ENCODE measurements at places on chromosomes 16 and 17. TPM values are rescaled to one million over a fixed set of nuclear protein-coding genes. Genes with fewer than 3 reads are reported as not detected.
A peak's percentile ranks its signal among the peaks of the same experiment; 100 is the strongest.

DNA sequence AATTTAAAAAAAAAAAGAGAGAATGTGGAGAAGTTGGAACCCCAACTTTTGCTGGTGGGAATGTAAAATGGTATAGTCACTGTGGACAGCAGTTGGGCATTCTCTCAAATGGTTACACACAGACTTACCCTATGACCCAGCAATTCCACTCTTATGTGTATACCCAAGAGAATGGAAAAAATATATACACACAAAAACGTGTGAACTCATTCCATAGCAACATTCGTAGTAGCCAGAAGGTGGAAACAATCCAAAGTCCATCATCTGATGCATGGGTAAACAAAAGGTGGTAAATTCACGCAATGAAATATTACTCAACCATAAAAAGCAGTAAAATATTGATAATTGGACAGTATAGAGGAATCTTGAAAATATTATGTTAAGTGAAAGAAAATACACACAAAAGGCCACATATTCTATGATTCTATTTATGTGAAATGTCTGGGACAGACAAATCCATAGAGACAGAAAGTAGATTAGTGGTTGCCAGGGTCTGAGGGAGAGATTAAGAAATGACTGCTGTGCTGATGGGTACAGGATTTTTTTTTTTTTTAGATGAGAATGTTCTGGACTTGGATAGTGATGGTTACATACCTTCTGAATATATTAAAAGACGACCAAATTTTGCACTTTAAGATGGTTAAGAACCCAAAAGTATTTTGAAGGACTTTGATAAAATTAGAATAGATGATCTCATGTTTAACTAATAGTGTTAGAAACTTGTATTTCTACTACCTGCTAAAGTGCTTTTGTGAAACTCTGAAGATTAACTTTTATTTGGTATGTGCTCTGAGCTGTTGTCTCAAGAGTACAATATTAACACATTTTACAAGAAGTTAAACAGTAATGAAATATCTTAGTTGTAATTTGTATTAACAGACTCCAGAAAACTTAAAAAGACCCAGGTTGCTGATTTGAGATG lies 60.9 kb downstream of the MRTFB start:
- H3K36me3 ChIP-seq: peaks cover 9% of the 10 kb centered on the region
- DNase-seq: no peak
- no peak overlapping the region for H3K27ac ChIP-seq
- H3K27me3 ChIP-seq: no peaks in the 10 kb centered on the region
- H3K4me3 ChIP-seq: no peak overlapping the region
- no peaks in the 10 kb centered on the region for H3K4me1 ChIP-seq

DNA sequence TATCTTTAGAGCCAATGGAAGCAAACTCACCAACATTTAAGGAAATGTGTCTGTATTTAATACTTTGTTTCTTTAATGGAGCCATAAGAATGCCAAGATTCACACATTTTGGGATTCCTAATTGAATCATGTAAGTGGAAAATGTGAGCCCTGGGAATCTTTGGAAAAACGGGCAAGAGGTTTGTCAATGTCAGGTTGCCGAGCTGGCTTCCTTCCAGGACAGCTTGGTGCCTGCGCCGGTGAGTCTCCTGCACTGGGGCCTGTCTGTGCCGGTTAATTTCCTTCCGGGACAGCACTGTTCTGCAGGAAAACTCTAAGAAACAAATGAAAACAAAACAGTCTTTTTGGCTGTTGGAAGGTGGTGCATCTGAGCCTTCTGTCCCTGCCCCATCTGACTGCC lies 210.6 kb downstream of the HAPSTR1 start:
- DNase-seq: no peak
- H3K4me3 ChIP-seq: no peak overlapping the region
- no peaks in the 10 kb centered on the region for H3K4me1 ChIP-seq

- H3K36me3 ChIP-seq: peaks cover 27% of the 10 kb centered on the region
- no peak overlapping the region for H3K4me3 ChIP-seq
Observed at GRCh38 chr16:68113765-68114240, 28.6 kb downstream of the NFATC3 start.

DNA sequence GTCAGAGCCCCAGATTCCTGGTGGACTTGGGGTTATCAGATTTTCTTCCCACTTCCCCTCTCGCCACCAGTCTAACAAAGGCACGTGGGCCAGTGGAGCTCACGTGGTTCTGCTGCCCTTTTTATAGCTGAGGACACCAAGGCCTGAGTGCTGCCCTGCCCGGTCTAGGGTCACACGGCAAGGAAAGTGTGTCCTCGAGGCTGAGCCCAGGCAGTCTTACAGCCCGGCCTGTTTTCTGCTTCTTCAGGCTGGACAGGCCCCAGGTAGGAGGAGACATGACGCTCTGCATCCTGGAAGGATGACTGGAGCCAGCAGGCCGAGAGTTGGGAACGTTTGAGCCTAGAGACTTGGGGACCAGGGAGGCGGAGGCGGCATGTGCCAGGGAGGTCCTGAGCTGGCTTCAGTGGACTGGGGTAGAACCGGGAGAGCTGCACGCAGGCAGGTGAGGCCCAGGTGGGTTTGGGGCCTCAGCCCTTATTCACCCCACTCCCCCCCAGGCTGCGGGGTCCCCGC lies 3.5 kb downstream of the CTRB1 start:
- H3K4me3 ChIP-seq: no peak overlapping the region
- DNase-seq: no peak

GRCh38 chr17:60563743-60564142 lies 36.2 kb upstream of the PPM1D start:
- no peak for DNase-seq
- H3K27ac ChIP-seq: no peak overlapping the region
- H3K27me3 ChIP-seq: no peaks in the 10 kb centered on the region

ERI2 gene
- total RNA-seq: 19.8 TPM

OR2C1 gene
- total RNA-seq: not detected

DNA sequence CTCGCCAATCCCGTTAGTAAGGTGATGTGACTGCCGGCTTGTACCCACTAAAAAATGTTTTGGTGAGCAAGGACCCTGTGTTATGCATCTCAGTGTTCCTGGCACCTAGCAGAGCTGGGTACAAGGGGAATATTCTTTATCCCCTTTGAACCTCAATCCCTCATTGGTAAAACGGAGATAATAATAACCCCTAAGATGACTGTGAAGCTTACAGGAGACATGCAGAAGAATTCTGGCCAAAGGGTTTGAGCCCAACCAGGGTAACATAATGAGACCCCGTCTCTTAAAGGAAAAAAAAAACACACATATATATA lies 896 bp downstream of the GGA2 start:
- no peak overlapping the region for H3K27ac ChIP-seq
- peaks cover 58% of the 10 kb centered on the region for H3K4me1 ChIP-seq
- H3K4me3 ChIP-seq: peak overlapping the region; percentile 84
- H3K27me3 ChIP-seq: no peaks in the 10 kb centered on the region

RAB11FIP4 gene
- 35.6 TPM for total RNA-seq

- no peaks in the 10 kb centered on the region for H3K36me3 ChIP-seq
- H3K4me3 ChIP-seq: peak overlapping the region; percentile 45
- H3K27ac ChIP-seq: no peak overlapping the region
- H3K4me1 ChIP-seq: peaks cover 9% of the 10 kb centered on the region
- DNase-seq: peak; percentile 17
Observed at GRCh38 chr16:83953796-83954576, 946 bp downstream of the OSGIN1 start.

DNA sequence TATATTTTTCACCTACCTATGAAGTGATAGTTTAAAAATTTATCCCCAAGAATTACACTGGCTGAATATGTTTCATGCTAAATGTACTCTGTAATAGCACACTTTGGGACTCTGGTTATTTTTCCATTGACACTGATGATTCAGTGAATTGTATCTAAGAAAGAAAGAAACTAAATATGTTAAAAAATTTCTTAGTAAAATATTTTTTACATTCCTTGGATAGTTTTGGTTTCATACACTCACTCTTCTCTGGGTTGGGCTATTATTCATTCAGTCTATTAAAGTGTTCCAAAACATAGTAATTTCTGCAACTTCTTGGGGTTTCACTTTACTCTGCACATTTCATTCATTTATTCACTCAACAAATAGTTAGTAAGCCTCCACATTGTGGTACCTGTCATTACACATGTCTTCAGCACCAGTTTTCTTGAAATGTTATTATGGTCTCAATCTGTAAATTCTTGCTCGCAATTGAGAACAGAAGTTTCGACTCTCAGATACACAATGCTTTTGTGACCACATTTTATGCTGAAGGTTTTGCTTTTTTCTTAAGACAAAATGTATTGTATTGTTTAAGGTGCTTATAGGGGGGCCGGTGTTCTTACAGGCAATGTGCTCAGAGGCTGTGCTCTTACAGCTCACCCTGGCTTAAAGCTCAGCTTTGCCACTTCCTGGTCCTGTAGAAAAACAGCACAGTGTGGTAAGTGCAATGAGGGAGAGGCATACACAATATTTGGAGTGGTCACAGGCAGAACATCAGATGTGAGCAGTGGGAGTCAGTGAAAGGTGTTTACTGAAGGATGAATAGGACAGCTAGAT lies 17.4 kb downstream of the CNTNAP4 start:
- no peaks in the 10 kb centered on the region for H3K27me3 ChIP-seq
- H3K4me1 ChIP-seq: no peaks in the 10 kb centered on the region
- no peak overlapping the region for H3K4me3 ChIP-seq
- H3K36me3 ChIP-seq: no peaks in the 10 kb centered on the region
- no peak overlapping the region for H3K27ac ChIP-seq
- no peak for DNase-seq

DNA sequence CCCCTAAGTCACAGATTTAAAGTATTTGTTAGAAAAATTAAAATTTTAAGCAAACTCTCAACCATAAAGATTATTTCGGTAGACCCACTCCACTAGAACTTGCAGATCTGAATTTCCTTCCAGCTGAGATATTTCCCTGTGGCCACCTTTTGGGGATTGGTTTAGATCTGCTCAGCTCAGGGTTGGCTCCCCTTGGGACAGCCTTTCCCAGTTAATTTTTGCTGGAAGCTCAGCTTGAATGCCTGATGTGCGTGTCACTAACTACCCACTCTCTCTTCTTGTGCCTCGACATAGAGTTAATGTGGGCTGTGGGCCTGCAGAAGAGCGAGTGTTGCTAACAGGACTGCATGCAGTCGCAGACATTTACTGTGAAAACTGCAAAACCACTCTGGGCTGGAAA lies 57.6 kb downstream of the YPEL2 start:
- no peak overlapping the region for H3K4me3 ChIP-seq
- H3K4me1 ChIP-seq: no peaks in the 10 kb centered on the region
- H3K36me3 ChIP-seq: peaks cover 4% of the 10 kb centered on the region

DNA sequence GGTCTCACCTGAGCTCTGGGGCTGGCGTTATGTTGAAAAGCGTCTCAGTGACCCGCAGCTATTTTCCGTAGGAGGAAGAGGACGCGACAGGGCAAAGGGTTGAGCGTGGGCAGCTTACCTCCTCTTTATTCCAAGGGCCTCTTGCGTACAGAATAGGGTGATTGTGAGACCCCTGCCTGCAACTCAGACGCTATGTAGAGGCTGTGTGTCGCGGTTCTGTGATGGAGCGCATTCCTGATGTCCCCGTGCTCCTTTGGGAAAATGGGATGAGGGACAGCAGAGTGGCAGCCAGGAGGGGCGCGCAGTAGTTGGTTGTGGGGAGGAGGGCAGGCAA lies 531 bp upstream of the CDH8 start:
- H3K27ac ChIP-seq: no peak overlapping the region
- H3K27me3 ChIP-seq: peaks cover 11% of the 10 kb centered on the region
- no peak for DNase-seq
- H3K4me3 ChIP-seq: no peak overlapping the region

ACSM2A gene
- not detected for total RNA-seq

DNA sequence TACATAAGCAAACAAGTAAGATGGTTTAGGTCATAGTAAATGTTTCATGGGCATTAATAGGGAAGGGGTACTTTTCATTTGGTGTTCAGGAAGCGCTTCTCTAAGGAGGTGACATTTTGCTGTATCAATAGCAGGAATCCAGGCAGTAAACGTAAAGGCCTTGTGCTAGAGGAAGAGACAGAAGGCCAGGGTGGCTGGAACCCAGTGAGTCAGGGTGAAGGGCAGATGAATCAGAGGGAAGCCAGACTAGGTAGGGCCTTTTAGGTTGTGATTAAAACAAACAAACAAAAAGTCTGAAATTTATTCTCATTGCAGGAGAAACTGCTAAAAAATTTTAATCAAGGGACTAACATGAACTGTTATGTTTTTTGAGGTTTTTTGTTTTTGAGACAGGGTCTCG lies 6.5 kb downstream of the BMERB1 start:
- no peak overlapping the region for H3K4me3 ChIP-seq
- DNase-seq: no peak
- H3K4me1 ChIP-seq: peaks cover 3% of the 10 kb centered on the region
- H3K27ac ChIP-seq: no peak overlapping the region
- peaks cover 3% of the 10 kb centered on the region for H3K36me3 ChIP-seq
- H3K27me3 ChIP-seq: peaks cover 1% of the 10 kb centered on the region

GRCh38 chr17:79361873-79362771 lies 248.7 kb downstream of the RBFOX3 start:
- H3K27me3 ChIP-seq: peaks cover 14% of the 10 kb centered on the region
- H3K27ac ChIP-seq: no peak overlapping the region
- H3K36me3 ChIP-seq: no peaks in the 10 kb centered on the region
- DNase-seq: no peak
- H3K4me1 ChIP-seq: no peaks in the 10 kb centered on the region
- no peak overlapping the region for H3K4me3 ChIP-seq

- no peaks in the 10 kb centered on the region for H3K27me3 ChIP-seq
- H3K4me3 ChIP-seq: no peak overlapping the region
- H3K4me1 ChIP-seq: no peaks in the 10 kb centered on the region
- DNase-seq: no peak
- peaks cover 10% of the 10 kb centered on the region for H3K36me3 ChIP-seq
Observed at GRCh38 chr17:57678393-57678792, 66.7 kb downstream of the CCDC182 start.

OSGIN1 gene
- 0.34 TPM for total RNA-seq

DNA sequence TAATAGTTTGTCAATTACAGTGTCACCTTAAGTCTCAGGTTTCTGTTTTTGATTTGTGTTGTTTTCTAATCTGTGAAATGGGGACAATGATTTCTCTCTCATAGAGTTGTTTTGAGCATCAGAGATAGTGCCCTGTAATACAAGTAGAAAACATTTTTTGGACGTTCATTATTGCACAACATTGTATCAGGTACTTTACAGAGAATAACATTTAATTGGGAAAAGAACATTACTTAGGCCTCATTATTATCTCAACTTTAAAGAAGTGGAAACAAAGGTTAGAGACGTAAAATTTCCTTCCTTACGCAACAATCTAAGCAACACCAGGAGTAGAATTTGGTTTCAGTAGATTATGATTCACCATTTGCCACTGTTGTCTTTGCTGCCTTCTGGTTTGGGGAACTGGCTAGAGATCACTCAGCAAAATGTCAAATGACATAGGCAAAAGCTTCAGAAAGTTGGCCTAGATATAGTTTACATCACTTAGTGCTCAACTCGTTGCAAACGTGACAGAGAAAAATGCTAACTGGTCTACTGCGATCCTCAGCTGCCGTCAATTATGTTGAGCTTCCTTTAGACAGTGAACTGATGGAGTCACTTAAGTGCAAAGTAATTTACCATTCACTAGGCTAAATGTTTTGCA lies 1026.8 kb downstream of the CDH11 start:
- H3K4me3 ChIP-seq: no peak overlapping the region
- no peak for DNase-seq
- H3K27me3 ChIP-seq: no peaks in the 10 kb centered on the region
- no peak overlapping the region for H3K27ac ChIP-seq
- H3K4me1 ChIP-seq: no peaks in the 10 kb centered on the region
- no peaks in the 10 kb centered on the region for H3K36me3 ChIP-seq

XYLT1 gene
- 6.8 TPM for total RNA-seq

Data from activated CD4-positive, alpha-beta memory T cell treated with anti-CD3 and anti-CD28 coated beads for 36 hours (primary cell).